ENCODE measurements at places on chromosomes 5 and 9. TPM values are rescaled to one million over a fixed set of nuclear protein-coding genes. Genes with fewer than 3 reads are reported as not detected.
A peak's percentile ranks its signal among the peaks of the same experiment; 100 is the strongest.

Gene FAM193B
- total RNA-seq: 110 TPM

Gene DNAI1
- total RNA-seq: not detected

GRCh38 chr5:138077064-138077696 is 6.7 kb upstream of the WNT8A start:
- DNase-seq: peak; percentile 57

GRCh38 chr5:162703914-162704313 is 636.3 kb downstream of the GABRG2 start:
- DNase-seq: no peak

DNA sequence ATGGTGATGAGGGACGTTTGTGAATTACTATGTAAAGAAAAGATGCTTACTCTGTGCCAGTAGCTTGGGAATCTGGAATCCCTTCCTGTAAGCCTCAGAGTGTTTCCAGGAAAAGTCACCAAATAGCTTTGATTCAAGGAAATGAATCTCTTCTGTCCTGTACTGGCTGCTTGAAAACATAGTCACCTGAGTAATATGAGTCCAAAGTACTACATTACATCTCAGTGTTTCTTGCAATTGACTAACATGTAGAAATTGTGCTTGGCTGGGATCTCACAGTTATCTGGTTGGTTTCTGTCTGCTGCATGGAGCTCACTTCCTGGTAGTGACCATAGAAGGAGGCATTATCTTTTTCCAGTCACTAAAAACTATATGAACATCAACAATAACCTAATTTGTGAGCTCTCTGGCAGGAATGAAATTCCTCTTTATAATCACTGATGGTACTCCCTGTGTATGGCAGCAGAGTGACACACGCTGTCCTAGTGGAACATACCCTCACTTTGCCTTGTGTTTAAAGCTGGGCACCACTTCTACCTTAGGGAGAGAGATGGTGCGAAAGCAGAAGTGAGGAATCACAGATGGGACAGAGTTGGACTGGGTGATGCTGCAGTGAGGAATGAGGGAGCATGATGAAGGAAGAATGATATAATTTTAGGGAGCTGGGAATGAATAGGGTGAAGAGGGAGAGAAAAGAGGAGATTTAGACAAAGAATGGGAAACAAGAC is 568.5 kb downstream of the RAB3C start:
- DNase-seq: no peak

Gene TMEM252
- total RNA-seq: not detected

Gene GRIA1
- total RNA-seq: not detected

- DNase-seq: peak; percentile 12
Measured at GRCh38 chr5:683551-684481, 9.3 kb downstream of the TPPP start.

- no peak for DNase-seq
Measured at GRCh38 chr5:171849585-171850323, 64.1 kb downstream of the SMIM23 start.

DNA sequence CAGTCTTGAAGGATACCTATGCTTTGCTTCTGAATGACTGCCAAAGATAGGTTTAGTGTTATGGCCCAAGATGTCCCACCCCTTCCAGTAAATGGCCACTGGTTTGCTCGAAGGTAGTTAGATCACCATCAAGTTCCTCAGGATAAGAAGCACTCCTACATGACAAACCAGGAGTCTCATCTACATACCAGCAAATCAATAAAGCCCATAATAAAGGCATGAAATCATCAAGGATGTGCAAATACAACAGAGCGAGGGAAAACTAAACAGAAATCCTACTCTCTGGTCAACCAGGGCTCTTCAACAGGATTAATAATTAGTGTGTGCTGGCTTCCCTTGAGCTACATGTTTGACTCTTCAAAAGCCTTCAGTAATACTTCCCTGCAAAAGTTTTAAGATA is 141.0 kb downstream of the LHFPL2 start:
- no peak for DNase-seq

DNA sequence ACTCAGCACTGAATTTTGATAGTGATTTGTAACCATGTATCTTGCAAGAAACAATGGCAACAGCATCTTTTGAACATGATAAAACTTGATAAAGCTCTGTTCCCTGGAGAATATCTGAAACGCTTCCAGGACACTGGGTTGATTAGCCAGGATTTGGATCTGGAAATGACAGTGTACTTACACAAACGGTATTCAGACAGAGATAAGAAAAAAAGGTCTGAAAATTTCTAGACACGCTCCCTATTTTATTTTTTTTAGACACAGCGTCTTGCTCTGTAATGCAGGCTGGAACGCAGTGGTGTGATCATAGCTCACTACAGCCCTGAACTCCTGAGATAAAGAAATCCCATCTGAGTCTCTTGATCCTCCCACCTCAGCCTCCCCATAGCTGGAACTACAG is 109.0 kb downstream of the GNAQ start:
- no peak for DNase-seq

- DNase-seq: no peak
Measured at GRCh38 chr9:5543875-5544702, 33.8 kb downstream of the PDCD1LG2 start.

Gene SLIT3
- not detected for total RNA-seq
